Left renal cortex interstitium (tissue), 4 donors: ENCODE measurements at places on chromosomes 5 and 9.

- no peak for DNase-seq
Observed at GRCh38 chr9:16970321-16970720, 99.9 kb upstream of the BNC2 start.

DNA sequence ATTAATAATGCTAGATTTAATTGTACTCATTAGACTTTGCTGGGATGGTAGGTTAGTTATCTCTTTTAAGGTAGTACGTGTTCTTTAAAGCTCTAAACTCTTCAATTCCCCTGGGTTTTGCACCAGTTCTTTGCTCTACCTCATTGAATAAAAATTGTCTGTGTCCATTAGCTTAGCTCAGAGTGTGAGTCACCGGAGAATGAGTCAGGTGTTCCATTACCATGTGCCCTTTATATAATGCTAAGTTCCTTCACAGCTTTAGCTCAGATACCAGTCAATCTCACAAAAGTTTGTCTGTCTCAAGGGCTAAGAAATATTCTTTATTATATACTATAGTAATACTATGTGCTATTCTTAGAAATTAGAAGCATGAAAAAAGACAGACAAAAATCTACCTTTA, 339.4 kb downstream of the PRELID2 start:
- no peak for DNase-seq

DNA sequence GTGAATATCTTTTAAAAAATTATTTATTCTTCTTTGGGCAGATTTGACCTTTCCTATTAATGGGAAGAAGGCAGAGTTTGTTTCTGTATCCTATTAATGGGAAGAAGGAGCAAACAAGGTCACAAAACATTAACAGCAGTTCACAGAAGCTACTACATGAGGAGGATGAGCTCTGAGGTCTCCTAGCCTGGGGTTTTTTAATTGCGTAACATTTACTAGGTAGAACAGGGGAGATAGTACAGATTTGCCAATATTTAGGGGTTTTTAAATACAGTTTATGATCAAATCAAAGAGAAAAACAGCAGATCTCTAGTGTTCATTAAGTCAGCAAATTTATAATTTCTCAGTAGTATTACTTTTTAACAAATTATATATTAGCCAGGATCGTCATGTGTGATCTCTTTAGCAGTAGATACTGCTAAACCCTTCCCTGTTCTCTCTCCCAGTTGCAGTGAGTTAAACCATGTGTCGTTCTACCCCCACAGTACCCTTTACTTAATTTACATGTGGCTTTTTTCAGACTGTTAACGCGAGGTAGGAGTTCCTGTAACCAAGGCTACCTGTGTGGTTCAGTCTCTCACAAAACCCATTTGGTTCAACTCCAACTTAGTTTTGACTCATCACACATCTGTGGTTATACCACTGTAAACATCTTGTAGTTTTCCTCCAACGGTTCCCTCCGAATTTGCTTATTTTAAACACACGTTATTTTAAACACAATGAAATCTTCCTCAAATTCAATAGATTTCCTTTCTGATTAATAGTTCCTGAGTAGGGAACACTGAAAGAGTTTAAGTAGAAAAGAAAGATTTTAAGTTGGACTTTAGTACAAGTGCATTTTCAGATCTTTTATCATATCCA, 13.3 kb downstream of the SLC25A46 start:
- DNase-seq = no peak

DNA sequence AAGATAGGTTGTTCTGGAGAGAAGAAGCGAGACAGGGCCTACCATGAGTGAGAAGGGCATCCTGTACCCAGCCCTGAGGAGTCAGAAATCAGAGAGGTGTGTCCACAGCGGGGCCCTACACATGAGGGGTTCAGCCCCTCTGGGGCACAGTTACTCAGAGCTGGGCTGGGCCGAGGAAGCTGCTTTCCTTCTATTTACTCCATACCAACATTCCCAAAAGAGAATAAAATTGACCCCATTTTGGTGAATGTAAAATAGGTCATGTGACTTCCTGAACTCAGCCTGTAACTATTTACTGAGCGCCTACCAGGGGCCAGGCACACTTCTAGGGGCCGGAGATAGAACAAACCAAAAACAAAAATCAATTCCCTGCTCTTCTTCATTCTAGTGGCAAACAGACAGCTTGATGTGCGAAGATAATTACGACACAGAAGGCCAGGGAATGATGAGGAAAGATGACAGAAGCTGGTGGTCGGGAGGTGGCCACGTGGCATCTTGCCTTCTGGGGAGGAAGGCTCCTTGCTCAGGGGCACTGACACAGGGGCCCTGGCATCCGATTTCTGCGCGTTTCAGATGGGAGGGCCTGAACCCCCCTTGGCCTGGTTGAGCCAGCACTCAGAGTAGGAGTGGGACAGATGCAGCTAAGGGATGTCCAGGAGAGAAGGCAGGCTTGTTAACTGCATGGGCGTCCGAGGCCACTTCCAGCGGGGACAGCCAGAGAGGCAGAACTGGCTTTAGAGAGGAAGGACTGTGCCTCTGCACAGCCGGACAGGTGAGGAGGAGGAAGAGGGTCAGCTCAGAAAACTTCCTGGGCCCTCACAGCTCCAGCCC, 121.8 kb downstream of the NSG2 start:
- no peak for DNase-seq

- no peak for DNase-seq
Observed at GRCh38 chr5:125564317-125564975, 818.0 kb upstream of the ZNF608 start.

- no peak for DNase-seq
Observed at GRCh38 chr5:120615967-120616645, 152.0 kb downstream of the PRR16 start.

DNA sequence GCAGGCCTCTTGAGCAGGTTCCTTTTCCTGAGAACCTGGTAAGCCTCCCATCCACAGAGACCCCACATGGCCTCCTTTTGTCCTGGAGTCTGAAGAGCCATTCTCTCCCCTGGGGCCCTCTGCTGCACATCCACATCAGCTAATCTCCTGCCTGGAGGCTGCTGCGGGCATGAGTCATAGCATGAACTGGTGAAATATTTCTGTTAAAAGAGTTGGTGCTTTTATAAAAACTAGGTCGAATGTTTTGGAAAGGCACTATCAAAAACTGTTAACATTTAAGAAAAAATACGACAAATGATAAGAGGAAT, 399.4 kb downstream of the CTNND2 start:
- no peak for DNase-seq

DNA sequence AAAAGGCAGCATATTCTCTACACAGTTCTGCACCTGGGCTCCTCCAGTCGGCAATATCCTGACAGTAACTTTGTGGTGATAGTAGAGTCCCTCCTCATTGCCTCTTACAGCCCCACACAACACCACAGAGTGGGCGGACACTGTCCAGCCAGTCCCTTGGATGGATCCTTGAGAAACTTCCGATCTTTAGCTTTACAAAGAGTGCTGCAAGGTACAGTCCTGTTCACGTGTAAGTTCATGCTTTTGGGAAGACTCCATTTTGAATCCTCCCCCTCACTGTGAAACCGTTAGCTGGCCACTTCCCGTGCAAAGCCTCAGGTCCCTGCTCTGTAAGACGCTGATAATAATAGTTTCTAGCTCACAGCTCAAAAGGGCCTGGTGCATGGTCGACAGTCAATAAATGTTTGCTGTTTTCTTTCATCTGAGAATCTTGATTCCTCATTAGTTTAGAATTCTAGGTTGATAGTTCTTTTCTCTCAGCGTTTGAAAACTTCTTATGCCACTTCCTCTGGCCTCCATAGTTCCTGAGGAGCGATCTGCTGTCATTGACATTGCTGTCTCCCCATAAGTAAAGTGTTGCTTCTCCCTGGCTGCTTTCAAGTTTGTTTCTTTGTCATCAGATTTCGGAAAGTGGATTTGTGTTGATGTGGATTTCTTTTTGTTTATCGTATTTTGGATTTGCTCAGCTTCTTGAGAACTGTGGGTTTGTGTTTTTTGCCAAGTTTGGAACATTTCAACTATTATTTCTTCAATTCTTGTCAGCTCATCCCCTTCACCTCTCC, 82.9 kb downstream of the COL23A1 start:
- DNase-seq = no peak

GRCh38 chr9:31314241-31314640, 1070.2 kb upstream of the ACO1 start:
- no peak for DNase-seq

DNA sequence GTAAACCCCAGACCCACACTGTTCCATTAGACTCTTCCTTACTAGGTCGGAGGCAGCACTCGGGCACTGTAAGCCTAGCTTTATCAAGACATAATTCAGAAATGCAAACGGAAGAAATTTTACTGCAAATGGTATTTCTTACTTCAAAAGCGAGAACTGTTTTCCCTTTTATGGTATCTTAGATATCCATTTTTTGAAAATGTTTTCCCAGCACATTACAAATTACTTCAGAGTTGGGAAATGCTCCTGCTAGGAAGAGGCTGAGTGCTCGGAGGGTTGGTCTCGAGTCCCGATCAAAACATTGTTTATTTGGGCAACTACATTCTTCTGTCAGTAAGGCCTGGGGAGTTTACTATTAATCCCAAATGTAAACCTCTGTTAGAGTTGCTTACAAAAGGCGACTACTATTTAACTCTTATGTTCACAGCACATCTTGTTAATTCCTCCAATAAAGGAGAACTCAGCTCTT, 332.9 kb downstream of the CWC27 start:
- DNase-seq = no peak

- no peak for DNase-seq
Observed at GRCh38 chr5:148467958-148468357, 84.2 kb downstream of the FBXO38 start.

- no peak for DNase-seq
Observed at GRCh38 chr9:29006628-29007027, 1433.3 kb upstream of the C9orf72 start.

GRCh38 chr5:166074582-166075481, 2216.6 kb upstream of the WWC1 start:
- DNase-seq = no peak

- no peak for DNase-seq
Observed at GRCh38 chr5:1669276-1670155, 130.1 kb downstream of the MRPL36 start.

GRCh38 chr5:12332480-12332879, 428.2 kb upstream of the CTNND2 start:
- DNase-seq = no peak

DNA sequence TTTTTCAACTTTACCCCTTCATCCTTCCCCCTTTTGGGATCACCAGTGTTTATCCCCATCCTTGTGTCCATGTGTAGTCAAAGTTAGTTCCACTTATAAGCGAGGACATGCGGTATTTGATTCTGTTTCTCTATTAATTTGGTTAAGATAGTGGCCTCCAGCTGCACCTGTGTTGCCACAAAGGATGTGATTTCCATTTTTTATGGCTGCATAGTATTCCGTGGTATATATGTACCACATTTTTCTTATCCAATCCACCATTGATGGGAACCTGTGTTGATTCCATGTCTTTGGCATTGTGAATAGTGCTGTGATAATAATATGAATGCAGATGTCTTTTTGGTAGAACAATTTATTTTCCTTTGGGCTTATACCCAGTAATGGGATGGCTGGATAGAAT, 252.4 kb downstream of the ARRDC3 start:
- DNase-seq = no peak

DNA sequence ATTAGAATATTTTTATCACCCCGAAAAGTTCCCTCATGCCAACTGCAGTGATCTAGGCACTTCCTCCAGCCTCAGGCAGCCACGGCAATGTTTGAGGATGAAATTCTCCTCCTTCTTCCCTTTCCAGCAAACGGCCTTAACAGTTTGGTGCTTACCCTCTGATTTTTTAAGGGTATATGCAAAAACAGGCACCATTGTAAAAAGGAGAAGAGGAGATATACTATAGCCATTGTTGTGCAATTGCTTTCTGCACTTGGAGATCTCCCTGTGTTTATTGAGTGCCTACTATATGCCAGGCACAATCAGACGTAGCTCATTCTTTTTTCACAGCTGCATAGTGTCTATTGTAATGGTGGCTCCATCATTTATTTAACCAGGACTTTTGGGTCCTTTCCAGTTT, 29.4 kb downstream of the GSN start:
- DNase-seq = no peak

DNA sequence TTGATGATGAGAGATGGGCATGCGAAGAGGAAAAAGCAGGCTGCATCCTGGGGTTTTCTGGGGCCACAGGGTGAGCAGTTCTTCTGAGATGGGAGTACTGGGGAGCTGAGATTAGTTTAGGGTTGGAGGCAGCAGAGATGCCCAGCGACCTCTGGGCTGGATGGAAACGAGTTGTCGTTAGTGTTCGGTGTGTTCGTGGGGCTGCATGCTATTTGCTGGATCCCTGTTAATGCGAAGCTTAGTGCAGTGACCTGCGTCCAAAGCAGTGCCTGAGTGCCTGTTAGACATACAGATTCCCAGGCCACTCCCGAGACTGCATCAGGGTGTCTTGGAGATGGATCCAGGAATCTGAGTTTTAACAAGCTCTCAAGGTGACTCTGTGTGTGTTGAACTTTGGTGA, 201.3 kb downstream of the CACNA1B start:
- DNase-seq = no peak

GRCh38 chr5:98602534-98603112, 170.8 kb upstream of the RGMB start:
- no peak for DNase-seq

DNA sequence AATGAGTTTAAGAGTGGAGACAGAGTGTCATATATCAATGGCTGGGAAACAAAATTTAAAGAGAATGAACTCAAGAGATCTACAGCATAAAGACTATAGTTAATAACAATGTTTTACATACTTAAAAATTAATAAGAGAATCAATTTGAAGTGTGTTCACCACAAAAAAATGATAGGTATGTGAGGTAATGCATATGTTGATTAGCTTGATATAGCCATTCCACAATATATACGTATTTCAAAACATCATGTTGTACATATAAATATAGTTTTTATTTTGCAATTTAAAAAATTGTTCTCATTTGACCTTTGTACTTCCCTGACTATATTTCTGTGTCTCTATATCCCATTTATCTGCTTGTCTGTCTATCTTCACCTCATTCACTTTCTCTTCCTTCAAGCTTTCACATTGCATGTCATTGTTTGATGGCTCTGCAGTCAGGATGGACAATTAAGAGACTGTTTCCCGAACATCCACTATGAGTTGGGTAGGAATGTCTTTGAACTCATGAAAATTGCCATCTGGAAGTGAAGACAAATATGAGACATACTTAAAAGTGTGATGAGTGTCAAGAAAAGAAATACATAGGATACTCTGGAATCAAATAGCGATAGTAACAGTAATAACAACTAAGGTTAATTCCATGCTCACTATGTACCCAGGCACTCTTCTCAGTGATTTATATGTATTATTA, 359.9 kb upstream of the ACTBL2 start:
- DNase-seq = no peak

DNA sequence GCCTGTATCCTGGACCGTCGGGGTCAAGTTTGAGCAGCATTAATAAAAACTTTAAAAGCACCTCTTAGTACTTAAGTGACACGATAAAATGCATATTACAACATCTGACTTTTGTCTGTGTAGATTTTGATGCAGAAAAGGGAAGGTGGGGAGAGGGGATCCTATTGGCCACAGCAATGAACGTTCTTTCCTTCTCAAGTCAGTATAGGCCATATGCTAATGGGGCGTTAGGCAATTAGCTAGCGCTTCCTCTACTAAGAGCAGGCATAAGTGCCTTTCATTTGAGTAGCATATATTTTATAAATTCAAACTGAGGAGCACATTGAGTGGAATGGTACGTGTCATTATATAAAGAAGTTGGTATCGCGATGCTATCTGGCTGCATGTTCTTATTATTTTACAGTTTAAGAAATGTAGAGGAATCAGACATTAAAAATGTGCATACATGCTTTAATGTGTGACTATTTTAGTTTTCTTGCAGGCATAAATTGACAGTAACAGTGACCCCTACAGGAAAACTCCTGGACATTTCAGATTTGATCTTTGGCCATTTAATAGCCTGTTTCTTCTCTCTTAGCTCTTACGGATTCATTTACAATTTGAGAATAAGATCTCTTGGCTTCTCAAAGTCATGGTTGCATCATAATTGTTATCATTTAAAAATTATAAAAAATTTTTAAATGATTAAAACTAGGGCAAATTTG, 1.1 kb upstream of the GNA14 start:
- no peak for DNase-seq
